ENCODE measurements at places on chromosomes 12 and 14.

DNA sequence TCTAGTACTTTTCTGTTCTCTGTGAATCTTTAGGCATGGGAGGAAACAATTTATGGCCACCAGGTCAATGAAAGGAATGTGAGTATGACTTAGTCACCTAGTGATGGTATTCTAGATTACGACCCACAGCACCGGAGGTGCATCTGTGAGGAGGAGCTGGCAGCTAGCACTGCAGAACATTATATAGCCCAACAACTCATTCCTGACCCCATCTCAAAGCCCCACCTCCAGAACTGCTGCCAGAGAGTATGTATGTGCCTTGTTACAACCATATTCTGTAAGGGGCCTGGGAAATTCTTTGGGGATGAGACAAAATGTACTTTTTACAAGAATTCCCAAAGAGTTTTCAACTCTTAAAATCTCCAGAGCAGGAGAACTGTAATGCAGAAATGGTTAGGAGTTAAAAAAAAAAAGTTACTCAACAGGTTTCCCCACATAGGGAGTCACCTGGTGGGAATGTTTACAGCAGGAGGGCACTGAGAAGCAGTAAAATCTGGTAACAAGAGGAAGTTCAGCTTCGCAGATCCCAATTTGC is 34.9 kb upstream of the CERS5 start:
- no peak for DNase-seq

- no peak for DNase-seq
Observed at GRCh38 chr14:41349289-41349910, 257.3 kb upstream of the LRFN5 start.

- DNase-seq: no peak
Observed at GRCh38 chr14:80762641-80763228, 178.8 kb downstream of the CEP128 start.

GRCh38 chr12:46158501-46158900 is 110.3 kb downstream of the SLC38A1 start:
- DNase-seq: no peak

- no peak for DNase-seq
Observed at GRCh38 chr14:22829661-22830442, at the start of gene MRPL52. Gene MRPL52 (plus strand): TSS chr14:22829887. CDS start chr14:22829913, 26 bp downstream.

- DNase-seq: no peak
Observed at GRCh38 chr12:23546756-23547155, 402.7 kb downstream of the SOX5 start.

GRCh38 chr12:117567644-117568216 is 206.3 kb upstream of the NOS1 start:
- DNase-seq: no peak

DNA sequence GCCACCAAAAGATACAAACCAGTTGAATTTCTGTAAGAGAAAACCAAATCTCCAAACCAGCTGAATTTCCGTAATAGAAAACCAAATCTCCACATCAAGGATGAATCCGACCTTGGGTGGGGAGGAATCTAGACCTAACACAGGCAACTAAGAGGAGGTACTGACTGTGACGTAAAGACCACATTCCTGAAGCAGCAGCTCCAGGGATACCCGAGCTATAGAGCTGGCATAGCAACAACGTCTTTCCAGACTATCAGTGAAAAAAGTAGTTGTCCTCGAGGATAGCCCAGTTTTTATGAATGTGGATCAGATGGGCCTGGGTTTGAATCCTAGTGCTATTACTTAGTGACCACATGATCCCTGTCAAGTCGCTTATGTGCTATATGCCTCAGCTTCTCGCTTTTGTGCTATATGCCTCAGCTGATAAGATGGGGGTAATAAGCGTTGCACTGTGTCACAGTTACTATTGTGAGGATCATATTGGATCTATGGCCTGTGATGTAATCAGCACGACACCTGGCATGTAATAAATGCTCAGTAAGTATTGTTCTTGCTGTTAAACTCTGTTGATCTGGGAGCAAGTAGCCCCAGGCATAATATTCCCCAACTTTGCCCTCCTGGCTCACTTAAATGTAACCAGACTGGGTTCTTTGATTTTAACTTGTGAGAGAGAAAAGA is 113.8 kb downstream of the EGLN3 start:
- no peak for DNase-seq

GRCh38 chr14:37168721-37169120 is 3.7 kb downstream of the SLC25A21 start:
- no peak for DNase-seq

- DNase-seq: no peak
Observed at GRCh38 chr12:70068743-70069142, 174.5 kb upstream of the CNOT2 start.

- DNase-seq: no peak
Observed at GRCh38 chr12:116432314-116432750, 126.8 kb upstream of the MAP1LC3B2 start.

DNA sequence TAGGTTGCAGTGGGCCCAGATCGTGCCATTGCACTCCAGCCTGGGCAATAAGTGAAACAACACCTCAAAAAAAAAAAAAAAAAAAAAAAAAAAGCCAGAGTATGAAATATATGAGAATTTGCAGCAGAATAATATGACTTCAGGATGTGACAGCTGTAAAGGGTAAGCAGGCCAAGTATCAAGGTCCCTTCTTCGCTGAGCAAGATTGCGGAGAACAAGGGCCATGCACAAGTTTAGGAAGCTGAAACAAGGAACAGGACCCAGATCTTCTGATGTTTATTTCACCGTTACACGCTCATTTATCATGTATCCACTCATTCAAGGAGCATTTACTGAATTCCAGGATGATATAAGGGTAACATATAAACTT is 659 bp upstream of the FOXJ2 start:
- DNase-seq: no peak

DNA sequence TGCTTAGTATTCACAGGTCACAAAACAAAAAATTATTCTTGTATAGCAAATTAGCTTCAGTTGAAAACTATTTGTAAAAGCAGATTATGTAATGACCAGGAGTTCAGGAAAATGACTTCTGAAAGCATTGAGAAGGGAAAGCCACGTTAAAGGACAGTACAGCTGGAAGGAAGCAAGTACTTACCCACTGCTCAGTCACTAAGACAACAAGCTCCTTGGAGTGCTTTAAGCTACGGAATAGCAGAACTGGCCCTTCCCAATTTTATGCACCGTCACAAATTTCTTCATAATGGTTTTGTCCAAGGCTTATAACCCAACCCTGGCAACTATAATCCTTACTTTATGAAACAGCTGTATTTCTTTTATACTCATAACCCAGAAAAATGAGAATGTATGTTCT is 13.0 kb upstream of the SNAPC1 start:
- DNase-seq: no peak

- DNase-seq: no peak
Observed at GRCh38 chr12:71134405-71134804, 23.4 kb downstream of the TSPAN8 start.

- no peak for DNase-seq
Observed at GRCh38 chr14:93720076-93720815, 68.0 kb downstream of the PRIMA1 start.

Data from brain pericyte (primary cell).